ENCODE measurements at places on chromosomes 13 and 19.

DNA sequence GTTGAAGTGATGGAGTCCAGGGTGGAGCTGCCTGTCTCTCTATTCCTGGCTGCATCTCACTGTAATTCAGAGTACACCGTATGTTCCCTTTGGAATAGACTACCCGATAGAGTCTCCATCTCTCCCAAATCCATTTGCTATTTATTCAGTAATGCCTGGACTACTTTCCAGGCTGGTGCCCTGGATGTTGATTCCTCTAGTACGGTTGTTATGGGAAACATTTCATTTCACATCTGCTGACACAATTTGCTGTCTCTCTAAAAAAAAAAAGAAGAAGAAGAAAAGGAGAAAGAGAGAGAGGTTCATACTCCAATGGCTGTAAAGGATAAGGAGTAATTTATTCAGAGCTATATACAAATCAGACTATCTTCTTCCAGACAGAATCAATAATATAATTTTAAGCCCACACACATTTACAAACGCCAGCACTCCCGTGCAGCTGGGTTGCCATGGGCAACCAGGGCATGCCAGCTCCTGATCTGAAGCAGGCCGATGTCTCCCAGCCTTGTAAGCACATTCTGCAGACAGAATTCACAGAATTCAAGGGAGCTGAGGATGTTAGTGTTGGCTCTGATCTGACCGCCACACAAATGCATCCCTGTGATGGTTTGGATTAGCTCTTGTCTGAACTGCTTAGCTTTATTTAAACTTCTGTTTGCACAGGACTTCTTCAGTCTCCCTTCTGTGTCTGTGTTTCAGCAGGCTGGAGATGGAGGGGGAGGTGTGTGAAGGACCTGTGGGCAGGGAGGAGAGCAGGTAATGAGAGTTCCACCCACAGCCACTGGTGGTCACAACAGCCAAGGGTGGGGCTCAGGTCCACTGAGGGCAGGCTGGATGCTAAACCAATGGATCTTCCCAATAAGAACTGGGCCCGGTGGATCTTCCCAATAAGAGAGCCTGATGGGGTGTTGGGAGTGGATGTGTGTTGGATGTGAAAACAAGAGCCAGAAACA, 66.0 kb downstream of the TEX26 start:
- no peak for DNase-seq

GRCh38 chr13:77222909-77223308, 104.0 kb downstream of the MYCBP2 start:
- no peak for DNase-seq

- no peak for DNase-seq
Measured at GRCh38 chr13:104281910-104282309, 1215.7 kb upstream of the SLC10A2 start.

DNA sequence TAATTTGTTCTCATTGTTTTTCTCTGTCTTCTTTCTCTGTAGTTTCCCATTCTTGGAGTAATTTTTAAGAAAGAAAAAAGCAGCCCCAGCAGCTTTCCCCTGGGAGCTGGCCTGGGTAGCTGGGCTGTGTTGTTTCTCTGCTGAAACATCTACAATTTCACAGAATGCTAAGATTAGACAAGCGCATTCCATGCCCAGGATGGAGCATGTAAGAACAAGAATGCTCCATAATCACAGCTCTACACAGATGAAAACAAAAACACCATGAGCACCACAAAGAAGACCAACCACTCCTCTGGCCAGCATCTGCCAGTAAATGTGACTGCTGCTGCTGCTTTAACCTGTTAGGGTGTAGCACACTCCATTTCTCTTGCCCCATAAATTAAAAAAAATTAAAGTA, 239.2 kb upstream of the SLITRK1 start:
- no peak for DNase-seq

DNA sequence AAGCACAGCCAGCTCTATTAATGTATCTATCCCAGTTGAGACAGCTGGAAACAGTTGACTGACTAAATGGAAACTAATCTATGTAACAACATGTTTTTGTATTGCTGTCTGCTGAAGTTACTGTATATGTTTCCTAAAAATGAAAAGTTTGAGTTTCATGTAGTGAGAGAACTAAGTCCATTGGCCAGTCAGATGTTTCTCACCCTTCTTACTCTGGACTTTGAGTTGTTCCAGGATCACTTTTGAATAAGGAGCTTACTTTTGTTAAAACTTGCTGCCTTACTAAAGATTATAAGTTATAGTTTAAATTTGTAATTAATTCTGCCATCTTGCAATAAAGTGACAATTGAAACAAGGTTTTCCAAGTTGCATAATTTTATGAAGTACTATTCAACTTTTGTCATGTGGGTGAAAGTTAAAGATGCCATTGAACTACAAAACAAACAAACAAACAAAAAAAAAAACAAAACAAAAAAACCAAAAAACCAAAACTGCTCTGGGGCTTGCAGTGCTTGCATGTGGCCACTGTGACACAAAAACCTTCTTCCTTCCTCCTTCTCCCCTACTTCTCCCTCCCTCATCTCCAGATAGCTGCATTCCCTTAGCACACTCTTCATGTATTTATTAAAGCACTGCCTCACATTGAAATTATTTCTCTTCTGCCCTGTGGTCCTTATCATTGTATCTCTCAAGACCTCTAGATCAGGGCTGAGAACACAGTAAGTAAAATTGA, 15.3 kb downstream of the WDFY2 start:
- DNase-seq, result no peak

- DNase-seq, result no peak
Measured at GRCh38 chr19:9149997-9150396, 9.8 kb downstream of the ZNF317 start.

DNA sequence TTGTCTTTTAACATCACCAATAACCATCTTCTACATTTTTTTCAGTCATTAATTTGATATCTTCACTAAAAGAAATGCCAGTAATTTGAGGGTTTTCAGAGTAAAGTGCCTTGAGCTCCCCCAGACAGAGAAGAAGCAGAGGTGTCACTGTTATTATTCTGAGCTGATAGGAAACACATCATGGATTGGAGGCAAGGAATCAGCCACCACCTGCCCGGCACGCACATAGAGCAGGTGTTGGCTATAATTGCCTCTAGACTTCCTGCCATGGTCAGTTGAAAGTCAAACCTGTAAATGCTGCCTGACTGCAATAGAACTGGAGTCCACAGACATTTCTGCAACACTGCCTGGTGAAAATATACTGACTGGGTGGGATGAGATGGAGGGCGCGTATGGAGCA, 776.6 kb downstream of the UQCRFS1 start:
- DNase-seq, result no peak

- DNase-seq, result no peak
Measured at GRCh38 chr19:48194844-48195830, 24.7 kb downstream of the ZSWIM9 start.

- DNase-seq, result no peak
Measured at GRCh38 chr19:11174336-11174735, 18.8 kb upstream of the SPC24 start.

GRCh38 chr13:27969082-27969865, at the start of gene CDX2:
TSS of gene CDX2 (minus strand) at chr13:27969315. CDS start at chr13:27969006, 309 bp downstream.
- DNase-seq, result no peak

- no peak for DNase-seq
Measured at GRCh38 chr13:44573071-44573470, 3.1 kb downstream of the TSC22D1 start.

DNA sequence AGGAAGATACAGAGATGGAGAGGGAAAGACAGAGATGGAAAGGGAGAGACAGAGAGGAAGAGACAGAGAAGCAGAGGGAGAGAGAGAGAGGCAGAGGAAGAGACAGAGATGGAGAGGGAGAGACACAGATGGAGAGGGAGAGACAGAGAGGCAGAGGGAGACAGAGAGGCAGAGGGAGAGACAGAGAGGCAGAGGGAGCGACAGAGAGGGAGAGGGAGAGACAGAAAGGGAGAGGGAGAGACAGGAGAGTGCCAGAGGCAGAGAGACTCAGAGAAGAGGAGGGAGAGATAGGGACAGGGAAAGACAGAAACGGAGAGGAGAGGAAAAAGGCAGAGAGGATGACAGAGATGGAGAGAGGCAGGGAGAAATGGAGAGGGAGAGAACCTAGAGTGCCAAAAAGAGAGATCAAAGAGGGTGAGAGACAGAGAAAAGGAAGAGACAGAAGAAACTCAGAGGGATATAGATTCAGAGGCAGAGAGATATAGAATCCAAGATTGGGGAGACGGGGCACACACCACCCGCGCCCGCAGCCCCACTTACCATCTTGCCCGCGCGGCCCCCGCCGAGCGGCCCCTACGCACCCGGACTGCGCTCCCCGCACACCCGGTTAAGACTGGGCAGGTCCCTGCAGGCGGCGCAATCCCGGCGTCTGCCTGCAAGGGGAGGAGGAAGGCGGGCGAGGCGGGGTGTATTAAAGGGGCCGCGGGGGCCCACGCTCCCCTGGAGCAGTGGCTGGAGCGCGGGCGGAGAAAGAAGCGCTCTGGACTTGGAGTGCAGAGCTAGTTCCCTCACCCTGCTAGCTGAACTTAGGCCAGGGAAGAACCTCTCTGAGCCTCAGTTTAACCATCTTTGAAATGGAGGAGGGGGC, 10.7 kb downstream of the TM6SF2 start:
- no peak for DNase-seq

GRCh38 chr13:112722433-112723263, 32.8 kb downstream of the ATP11A start:
- no peak for DNase-seq

DNA sequence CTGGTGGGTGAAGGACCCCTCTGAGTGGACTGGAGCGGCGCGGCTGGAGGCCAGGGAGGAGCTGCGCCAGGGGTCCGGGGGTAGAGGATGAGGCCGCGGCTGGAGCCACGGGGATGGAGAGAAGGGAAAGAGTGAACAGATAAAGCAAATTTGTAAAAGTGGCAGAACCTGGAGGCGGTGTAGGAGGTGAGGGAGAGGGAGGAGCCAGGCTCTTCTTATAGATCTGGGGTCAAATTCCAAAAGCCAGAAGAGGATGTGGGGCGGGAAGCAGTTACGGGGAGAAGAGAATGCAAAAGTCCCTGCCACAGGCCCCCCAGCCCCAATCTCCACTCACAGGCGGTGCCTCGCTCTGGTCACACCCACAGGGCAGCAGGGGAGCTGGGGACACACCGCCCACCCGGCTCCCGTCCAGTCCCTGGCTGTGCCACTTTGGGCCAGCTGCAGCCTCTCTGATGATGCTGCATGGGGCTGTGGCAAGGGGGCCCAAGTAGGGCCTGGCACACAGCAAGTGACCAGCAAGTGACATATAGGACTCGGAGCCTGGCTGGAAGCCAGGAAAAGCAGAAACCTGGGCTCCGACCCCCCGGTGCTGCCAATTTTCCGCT, 11.1 kb downstream of the LRRC4B start:
- no peak for DNase-seq

DNA sequence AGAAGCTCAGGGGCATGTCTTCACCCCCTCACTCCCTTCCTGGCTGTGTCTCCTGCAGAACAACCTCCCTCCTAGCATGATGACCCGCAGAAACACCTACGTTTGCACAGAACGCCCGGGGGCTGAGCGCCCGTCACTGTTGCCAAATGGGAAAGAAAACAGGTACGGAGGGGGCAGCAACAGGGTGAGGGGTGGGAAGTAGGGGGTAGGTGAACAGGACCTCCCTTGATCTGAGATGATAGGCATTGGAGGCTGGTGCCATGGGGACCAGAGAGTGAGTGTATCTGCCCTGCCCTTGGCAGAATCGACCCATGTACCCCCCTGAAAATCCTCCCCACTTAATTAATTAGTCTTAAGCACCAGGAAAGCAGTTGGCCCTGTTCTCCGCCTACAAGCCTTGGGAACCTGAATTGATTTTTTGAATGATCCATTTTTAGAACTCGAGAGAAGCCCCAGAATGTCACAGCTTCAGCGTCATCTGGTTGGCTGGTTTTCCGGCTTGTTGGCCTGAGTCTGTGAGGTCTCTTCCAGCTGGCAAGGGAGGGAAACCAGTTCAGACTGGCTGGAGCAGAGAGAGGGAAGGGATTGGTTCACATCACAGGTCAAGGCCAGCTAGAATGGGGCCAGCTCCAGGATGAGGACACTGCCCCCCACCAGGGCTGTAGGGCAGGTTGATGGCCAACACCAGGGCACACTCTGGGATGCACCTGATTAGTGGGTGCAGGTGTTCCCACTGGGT, 28.2 kb downstream of the CKM start:
- no peak for DNase-seq

DNA sequence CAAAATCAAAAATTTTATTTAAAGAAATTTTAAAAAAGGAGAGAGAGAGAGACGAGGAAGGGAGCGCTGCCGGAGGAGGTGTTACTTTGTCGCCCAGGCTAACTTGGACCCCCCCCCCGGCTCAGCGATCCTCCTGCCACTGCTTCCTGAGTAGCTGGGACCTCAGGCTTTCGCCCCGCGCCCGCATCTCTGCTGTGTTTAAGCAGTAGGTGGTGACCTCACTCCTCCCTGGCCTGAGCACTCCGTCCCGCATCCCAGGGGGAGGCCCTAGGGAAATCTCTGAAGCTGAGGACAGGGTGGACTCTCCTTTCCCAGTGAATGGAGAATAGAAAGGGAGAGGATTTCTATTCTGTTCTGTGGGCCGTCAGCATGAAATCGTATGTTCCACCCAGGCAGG, 485 bp upstream of the ZNF845 start:
- peak; percentile 23 for DNase-seq

- no peak for DNase-seq
Measured at GRCh38 chr13:50334115-50334778, 319.0 kb downstream of the KCNRG start.

- no peak for DNase-seq
Measured at GRCh38 chr13:81714513-81714912, 1373.6 kb upstream of the SPRY2 start.

- no peak for DNase-seq
Measured at GRCh38 chr13:56893843-56894242, 246.9 kb upstream of the PRR20A start.

DNA sequence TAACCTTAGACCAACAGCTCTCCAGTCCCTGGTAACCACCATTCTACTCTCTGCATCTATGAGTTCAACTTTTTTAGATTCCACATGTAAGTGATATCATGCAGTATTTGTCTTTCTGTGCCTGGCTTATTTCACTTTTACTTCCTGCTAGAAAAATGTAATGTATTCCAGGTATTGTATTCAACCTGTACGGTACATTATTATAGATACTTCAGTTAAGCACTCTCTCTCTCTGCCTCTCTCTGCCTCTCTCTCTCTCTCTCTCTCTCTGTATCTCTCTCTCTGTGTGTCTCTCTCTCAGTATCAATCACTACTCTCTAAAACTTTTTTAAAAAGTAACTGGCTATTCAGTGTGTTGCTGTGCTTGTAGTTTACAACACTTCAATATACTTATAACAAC, 8.4 kb downstream of the DACH1 start:
- no peak for DNase-seq

- no peak for DNase-seq
Measured at GRCh38 chr13:83088858-83089257, 793.4 kb downstream of the SLITRK1 start.
